Adrenal gland (tissue), 19 donors: ENCODE measurements at places on chromosomes 13 and 19.

DNA sequence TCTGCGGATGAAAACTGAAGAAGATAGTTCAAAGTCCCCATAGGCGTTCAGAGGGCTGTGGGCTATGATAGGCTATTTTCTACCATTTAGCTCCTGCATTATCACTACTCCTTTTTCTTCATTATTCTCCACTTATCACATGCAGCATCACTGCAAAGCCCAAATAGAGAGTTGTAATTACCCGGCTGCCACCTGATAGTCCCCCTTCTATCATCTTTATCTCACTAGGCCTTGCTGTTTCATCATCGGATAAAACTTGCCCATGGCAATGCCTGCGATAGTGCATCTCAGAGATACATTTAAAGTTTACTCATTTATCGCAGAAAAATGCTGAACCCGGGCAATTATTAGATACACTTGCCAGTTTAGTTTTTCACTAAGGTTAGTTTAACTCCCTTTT is 82.9 kb upstream of the SOX21 start:
- DNase-seq: no peak

GRCh38 chr13:44135566-44135965 is 238.1 kb upstream of the SERP2 start:
- DNase-seq: no peak

DNA sequence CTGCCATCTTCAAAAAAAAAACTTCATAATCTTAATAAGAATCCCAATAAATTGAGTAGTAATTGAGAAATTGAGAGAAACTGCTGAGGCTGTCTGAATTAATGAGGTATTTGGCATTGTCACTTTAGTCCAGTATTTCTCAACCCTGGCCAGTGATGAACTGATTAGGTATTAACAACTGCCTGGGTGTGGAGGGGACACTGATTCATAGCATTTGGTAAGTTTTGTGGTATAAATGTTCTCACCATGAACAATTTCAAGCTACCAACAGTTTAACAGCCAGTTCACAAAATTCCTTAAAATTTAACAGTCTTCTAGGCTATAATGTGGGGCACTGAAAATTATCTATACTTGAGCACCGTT is 18.3 kb downstream of the GPC6 start:
- no peak for DNase-seq

GRCh38 chr19:13899912-13900584 is 5.9 kb downstream of the BRME1 start:
- no peak for DNase-seq

- no peak for DNase-seq
Observed at GRCh38 chr19:6126335-6126974, 9.0 kb upstream of the ACSBG2 start.

- DNase-seq: peak; percentile 75
Observed at GRCh38 chr19:54448040-54448773, 792 bp upstream of the LENG8 start.

DNA sequence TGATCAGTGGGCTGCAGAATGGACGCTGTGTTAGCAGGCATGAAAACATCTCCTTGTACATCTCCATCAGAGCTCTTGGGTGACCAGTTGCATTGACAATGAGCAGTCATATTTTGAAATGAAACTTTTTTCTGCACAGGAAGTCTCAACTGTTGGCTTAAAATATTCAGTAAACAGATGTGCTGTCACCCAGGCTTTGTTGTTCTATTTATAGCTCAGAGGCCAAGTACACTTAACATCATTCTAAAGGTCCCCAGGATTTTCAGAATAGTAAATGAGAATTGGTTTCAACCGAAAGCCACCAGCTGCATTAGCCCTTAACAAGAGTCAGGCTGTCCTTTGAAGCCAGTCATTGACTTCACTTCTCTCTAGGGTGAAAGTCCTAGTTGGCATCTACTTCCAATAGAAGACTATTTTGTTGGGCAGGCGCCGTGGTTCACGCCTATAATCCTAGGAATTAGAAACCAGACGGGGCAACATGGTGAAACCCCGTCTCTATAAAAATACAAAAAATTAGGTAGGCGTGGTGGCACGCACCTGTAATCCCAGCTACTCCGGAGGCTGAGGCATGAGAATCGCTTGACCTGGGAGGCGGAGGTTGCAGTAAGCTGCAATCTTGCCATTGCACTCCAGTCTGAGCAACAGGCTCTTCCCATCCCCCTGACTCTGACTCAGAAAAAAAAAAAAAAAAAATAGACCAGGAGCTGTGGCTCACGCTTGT is 7.9 kb upstream of the PDE4A start:
- DNase-seq: no peak

DNA sequence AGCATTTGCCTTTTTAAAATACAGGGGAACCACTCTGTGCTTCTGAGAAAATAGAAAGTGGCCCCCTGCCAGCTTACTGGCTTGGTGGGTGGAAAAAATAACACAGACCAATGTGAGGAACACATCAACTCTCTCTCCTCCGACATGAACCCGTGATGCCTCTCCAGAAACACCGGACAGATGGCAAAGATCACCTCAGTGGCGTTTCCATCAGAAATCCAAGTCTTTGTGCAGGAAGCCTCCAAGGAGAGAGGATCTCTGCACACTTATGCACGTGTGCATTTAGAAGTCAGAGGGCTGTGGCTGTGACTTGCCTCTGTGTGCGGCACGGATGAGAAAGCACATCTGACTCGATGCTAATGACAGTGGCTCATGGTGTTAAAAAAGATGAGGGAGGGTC is 112.3 kb upstream of the KLF12 start:
- DNase-seq: peak; percentile 2

GRCh38 chr13:63492604-63493003 is 2077.0 kb upstream of the PCDH20 start:
- no peak for DNase-seq

DNA sequence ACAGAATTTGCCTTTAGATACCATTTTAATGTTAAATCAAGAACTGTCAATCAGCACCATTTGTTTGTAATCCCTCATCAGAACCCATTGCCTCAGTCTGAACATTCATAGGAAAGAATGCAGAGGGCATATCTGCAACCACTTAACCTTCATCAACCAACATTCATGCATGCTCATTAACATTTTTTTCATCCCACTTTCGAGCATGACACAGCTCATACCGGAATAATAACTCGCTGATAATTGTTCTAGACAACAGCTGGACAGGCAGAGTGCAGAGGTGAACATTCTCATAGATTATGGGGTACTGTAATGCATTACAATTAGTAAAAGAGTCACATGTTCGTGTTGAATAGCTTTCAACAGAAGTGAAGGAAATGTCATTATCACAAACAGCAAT is 216.8 kb downstream of the DIAPH3 start:
- no peak for DNase-seq

GRCh38 chr13:20053016-20053415 is 94.5 kb downstream of the ZMYM2 start:
- DNase-seq: peak; percentile 62

- no peak for DNase-seq
Observed at GRCh38 chr13:53311561-53311960, 282.9 kb downstream of the OLFM4 start.

DNA sequence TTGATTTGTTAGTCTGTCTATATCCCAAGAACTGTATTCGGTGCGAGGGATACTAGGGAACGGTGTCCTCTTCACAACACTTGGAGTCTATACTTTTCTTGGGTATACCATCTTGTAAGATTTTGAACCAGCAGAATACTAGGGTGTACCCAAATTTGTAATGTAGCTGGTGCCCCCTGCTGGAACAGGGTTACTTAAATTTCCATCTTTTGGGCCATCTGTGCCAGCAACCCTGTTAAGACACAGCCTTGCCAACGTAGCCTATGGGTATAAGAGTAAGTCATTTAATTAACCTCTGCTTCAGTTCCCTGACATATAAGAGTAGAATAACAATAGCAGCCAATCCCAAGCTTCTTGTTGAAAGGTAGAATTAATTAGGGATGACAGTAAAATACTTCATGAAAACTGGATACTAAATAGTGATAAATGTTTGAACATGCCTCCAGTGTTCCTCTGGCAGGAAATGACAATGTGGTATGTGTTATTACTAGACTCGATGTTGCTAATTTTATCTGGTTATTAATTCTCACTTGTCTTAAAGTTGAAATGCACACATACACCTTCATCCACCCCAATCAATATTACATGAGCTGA is 607.6 kb downstream of the FGF9 start:
- peak; percentile 65 for DNase-seq

GRCh38 chr19:16136185-16136999 is 7.1 kb upstream of the HSH2D start:
- DNase-seq: peak; percentile 21

- no peak for DNase-seq
Observed at GRCh38 chr19:10379880-10380312, 476 bp downstream of the TYK2 start.

- DNase-seq: no peak
Observed at GRCh38 chr13:109207622-109208021, 578.2 kb downstream of the MYO16 start.

DNA sequence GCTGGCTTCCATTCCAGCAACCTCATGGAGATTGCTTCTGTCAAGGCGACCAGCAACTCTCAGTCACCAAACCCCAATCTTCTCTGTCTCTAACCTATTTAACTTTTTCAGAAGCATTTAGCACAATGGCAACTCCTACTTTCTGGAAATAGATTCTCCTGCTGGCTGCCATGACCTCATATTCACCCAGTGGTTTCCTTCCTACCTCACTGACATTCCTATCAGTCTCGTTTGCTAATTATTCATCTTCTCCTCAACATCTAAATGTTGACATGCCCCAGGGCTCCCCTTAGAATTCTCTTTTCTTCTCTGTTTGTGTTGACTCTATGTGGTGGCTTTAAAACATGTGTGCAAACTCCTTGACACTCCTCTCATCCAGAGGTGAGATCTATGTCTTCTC is 106.7 kb downstream of the OLFM4 start:
- DNase-seq: no peak

GRCh38 chr19:15666883-15667282 is 6.0 kb upstream of the CYP4F12 start:
- no peak for DNase-seq

DNA sequence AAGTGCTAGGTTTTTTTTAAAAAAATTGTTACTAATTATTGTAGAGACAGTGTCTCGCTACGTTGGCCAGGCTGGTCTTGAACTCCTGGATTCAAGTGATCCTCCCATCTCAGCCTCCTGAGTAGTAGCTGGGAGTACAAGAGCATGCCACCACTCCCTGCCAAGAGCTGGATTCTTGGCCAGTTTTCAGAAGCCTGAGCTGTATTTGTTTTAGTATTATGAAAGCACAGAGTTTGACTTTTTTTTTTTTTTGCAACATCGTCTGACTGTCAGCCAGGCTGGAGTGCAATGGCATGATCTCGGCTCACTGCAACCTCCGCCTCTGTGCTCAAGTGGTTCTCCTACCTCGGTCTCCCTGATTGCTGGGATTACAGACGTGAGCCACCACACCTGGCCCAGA is 7.0 kb downstream of the ARMC6 start:
- peak; percentile 84 for DNase-seq

- no peak for DNase-seq
Observed at GRCh38 chr19:11347546-11348039, 1.3 kb downstream of the CCDC159 start.

GRCh38 chr13:76991796-76992547 is at the start of gene CLN5:
Gene CLN5, plus strand, starts transcription at chr13:76992081. Its CDS starts 18 bp downstream, at chr13:76992099.
- DNase-seq: peak; percentile 95
